T-helper 1 cell (primary cell): ENCODE measurements at places on chromosomes 1 and 21.

DNA sequence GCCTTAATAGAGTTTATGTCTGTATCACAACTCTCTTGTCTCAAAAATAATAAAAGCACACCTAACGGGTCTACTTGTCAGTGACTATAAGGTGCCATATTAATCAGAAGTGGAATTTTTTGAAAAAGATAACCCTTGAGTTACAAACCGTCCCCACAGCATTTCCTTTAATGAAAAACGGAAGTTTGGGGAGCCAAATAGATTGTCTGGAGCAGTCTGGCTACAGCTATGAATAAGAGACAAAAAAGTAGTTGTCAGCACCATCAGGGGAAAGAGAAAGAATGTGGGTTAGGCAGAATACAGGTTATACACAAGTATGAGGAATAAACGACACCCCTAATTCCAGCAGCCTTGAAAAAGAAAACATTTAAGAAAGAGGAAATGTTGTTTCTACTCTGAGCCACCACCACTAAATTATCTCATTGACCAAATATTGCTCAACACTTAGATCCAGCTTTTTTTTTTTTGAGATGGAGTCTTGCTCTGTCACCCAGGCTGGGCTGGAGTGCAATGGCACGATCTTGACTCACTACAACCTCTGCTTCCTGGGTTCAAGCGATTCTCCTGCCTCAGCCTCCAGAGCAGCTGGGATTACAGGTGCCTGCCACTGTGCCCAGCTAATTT lies 29.4 kb upstream of the USP24 start:
- no peak for DNase-seq

GRCh38 chr1:29362764-29363163 lies 126.4 kb downstream of the PTPRU start:
- no peak for DNase-seq

DNA sequence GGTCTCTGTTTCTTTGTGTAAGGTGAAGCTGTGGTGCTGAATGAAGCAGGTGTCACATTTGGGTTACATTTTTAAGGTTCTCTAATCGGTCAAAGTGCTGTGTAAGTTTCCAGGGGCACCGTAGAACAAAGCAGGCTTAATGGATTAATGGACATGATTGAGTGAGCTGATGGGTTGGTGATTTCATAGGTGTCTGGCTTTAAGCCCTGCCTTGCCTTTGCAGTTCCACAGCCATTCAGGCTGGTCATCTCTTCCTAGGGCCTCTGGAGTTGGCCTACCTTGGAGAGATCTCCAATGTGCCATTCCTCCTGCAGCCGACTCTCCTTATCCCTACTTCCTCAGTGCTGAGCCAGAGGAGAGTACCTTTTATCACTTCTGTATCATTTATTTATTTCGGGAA lies 15.2 kb downstream of the GALNT2 start:
- no peak for DNase-seq

DNA sequence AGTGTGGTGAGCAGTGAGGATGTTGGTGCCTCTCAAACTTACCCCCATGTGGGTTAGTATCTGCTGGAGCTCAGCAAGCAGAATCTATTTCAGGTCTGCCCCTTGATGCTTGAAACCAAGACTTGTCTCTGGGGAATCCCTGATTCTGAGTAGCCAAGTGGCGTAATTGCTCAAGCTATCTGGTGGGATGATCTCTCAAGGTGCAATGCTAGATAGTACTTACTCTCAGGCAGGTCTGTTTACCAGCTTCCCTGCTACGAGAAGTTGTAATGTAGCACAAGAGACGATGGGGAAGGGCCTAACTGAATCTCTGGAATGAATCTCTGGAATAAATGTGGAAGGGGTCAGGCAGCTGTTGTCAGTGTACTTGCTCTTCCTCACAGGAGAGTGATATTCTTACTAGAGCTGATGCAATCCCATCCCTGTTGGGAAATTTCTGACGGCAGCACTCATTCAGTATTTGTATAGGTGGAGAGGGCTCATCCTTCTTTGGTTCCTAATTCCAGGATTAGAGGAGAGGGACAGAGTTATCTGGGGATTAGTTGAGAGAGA lies 65.4 kb downstream of the MACF1 start:
- peak; percentile 18 for DNase-seq

GRCh38 chr1:114345930-114346479 lies 165.0 kb downstream of the TRIM33 start:
- no peak for DNase-seq

- no peak for DNase-seq
Measured at GRCh38 chr1:16204634-16205333, 7.7 kb downstream of the ARHGEF19 start.

GRCh38 chr1:94045465-94046056 lies 75.4 kb downstream of the ABCA4 start:
- DNase-seq = no peak

DNA sequence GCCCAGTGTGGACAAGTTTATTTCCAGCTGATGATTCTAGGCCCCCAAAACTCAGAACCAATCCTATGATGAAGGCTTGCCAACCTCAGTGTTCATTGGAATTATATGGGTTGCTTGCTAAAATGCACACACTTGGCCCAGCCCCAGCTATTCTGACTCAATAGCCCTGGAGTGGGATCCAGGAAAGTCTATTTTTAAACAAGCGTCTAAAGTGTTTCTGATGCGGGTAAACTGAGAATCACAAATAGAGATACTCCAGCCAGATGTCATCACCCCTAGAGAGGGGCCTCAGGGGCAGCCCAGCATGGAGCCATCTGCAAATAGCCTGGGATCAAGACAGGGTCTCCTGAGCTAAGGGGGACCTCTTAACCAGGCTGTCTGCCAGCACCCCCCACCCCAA lies 46.0 kb downstream of the PKP1 start:
- no peak for DNase-seq

- DNase-seq = no peak
Measured at GRCh38 chr1:203671521-203672278, 45.1 kb downstream of the ATP2B4 start.

DNA sequence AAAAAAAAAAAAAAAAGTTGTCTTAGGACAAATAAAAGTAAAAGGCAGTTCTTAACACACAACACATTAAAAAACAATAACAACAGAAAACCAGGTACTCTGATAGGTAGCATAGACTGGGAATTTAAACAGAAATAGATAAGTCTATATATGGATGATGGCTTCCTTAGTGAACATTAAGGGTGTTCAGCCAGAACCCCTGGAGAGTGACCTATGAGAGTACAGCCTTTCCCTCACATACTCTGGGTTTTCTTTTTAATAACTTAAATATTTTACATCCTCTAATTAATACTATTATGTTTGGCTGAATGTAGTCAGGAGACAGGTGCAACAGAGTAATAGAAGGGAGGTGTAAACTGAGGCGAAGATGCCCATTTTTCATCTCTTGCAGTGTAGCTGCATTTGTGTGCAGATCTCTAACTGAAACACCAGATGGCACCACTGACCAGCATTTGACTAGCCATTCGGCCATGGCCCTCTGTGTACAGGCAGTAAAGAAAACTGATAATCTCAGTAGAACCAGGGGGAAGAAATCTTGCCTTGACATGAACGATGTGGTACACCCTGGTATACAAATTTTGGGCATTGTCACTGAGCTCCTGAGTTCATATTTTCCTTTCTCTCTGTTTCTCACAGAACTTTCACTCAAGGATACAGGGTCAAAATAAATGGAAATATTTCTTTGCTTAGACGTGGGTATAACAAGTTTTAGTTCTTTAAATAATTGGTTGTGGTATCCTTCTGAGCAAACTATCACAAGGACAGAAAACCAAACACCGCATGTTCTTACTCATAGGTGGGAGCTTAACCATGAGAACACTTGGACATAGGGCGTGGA lies 7.6 kb downstream of the TTF2 start:
- DNase-seq = no peak

DNA sequence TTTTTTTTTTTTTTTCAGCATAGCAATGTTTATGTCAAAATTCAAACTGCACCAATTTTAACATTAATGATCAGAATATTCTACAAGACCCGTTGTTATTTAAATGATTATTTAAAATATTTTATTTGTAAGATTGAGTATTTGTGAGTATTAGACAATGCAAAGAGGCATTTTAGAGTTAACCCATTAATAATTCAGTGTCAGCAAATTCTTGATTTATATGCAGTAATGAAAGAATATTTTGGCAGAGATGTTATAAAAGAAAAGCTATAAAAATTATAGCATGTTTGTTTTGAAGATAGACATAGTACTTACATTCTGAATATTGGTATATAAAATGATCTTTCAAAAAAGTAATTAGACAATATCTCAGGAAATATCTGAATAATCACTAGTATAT lies 269.5 kb upstream of the ZRANB2 start:
- DNase-seq = no peak

DNA sequence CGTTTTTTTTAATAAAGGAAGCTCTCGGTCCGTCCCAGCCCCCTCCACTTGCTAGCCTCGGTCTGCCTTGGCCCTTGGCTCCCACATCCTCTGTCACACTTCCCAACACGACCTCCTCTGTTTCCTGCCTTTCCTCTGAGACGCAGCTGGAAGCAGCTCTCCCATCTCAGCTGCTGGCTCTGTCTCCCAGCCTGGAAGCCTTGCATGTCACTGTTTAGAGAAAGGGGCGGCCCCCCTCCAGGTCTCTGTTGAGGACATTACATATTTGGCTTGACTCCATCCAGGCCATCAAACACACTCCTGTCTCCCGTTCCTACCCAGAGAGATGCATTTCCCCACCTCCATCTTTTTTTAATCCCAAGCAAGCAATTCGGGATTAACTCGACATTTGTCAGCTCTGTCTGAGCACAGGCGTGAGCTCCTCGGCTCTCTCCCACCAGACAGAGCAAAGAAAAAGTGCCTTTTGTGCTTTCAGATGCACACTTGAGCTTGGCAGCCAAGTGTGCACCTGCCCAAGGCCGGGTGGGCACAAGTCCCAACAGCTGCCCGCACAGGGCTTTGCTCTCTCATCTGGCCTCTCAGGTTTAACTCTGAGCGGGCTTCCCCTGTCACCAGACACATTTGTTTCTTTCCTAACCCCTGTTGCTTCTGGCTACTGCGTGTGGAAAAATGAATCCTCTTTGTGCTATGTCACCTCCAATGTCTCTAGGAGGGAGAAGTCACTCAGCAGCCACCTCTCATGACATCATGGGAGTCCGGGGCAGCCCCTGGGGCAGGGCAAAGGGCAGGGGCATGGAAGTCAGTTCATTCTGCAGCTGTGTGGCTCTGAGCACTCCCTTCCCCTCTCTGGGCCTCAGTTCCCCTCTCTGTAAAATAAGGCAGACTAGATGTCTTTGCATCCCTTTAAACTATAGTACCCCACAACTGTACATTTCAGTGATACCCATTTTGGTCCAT lies 108.3 kb downstream of the KCND3 start:
- no peak for DNase-seq

DNA sequence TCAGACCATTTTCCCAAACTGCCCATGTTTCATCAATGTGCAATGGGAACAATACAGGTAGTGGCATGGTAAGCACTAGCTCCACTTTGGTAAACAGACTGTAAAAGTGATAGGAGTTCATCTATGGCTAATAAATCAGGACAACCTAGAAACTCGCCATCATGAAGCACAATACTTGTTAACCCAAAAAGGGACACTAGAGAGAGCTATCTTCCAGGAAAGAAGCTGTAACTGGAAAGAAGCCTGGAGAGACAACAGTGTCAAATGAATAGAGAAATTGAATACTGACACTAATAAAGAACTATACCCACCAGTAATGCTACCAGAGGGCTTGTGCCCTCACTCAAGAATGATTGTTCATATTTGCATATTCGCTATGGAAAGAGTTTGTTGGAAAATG lies 164.7 kb upstream of the RGS18 start:
- DNase-seq = no peak

DNA sequence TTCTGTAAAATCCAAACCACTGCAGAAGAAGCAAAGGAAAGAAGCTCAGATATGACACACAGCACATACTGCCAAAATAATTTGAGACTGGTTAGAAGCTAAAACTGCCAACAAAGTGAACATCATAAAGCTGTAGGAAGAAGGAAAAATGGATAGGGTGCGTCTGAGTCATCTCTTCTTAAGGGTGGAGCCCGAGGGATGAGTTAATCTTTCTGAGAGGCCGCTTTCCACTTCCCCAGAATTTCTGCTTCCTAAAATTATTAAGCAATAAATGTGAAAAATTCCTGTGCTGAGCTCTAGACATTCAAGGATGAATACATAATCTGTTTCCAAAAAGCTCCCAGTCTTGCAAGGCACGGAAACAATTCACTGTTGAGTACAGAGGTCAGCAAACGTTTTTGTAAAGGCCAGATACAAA lies 20.1 kb downstream of the PPT1 start:
- DNase-seq = no peak

DNA sequence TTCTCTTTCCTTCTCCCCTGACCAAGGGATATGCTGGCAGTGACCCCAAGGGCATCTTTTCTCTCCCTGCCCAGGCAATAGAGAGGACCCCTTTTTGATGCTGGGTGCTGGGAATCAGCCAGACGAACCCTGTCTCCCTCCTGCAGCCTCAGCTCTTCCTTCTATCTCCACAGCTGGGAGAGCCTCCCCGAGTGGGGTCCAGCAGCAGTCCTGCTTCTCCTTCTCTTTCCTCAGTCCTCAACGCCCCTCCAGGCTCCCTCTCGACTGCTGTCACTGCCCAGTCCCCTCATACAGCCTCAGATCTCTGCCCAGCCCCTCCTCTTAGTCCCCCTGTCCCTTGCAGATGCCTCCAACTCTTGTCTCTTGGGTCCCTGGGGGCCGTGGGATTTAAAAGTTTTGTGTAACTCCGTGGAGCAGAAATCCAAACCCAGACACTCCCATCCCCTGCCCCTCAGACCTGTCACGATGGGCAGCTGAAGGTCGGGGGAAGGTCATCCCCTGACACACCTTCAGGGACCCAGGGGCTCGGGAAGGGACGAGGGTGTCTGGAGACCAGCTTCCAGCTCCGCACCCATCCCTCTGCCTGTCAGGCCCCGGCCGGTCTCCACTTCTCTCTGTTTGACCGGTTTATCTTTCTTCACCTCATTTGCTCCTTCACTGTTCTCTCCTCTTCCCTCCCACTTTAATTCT lies 5.8 kb upstream of the ETV3L start:
- no peak for DNase-seq

GRCh38 chr1:10696977-10697376 lies 99.5 kb downstream of the CASZ1 start:
- no peak for DNase-seq

DNA sequence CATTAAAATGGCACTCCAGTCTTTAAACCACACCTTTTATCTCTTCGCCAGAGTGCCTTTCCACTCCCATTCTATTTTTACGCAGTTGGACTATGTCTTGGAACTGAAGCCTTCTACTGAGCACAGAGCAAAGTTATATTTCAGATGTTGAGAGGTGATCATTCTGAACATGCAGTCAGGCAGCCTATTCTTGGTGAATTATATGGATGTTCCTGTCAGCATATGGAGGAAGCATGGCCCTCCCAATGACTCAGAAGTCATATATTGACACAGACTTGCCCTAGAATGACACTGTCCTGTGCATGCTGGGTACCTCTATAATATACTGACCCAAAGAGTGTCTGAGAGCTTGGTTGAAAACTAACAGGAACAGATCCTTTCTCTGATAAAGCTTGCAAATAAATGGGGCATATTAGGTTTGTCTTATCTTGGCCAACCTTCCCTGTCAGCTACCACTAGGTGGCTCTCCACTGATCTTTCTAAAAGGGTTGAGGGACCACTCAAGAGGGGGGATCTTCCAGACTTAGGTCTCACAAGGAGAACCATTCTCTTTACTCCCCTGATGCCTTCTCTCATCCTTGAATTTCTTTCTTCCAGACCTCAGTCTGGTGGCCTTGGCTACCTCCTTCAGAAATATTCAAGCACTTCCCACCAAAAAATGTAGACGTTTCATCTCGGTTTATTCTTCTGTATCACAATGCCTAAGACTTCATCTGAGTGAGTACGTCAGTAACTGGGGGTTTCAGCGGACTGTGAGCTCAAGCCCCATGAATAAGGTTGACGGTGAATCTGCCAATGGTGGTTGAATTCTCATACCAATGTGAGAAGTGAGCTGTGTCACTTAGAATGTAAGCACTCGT lies 11.8 kb upstream of the ALG14 start:
- DNase-seq = no peak

- peak; percentile 45 for DNase-seq
Measured at GRCh38 chr1:200306944-200307754, 102.7 kb downstream of the ZNF281 start.
